ENCODE measurements at places on chromosomes 2 and 18. TPM values are rescaled to one million over a fixed set of nuclear protein-coding genes. Genes with fewer than 3 reads are reported as not detected.

DNA sequence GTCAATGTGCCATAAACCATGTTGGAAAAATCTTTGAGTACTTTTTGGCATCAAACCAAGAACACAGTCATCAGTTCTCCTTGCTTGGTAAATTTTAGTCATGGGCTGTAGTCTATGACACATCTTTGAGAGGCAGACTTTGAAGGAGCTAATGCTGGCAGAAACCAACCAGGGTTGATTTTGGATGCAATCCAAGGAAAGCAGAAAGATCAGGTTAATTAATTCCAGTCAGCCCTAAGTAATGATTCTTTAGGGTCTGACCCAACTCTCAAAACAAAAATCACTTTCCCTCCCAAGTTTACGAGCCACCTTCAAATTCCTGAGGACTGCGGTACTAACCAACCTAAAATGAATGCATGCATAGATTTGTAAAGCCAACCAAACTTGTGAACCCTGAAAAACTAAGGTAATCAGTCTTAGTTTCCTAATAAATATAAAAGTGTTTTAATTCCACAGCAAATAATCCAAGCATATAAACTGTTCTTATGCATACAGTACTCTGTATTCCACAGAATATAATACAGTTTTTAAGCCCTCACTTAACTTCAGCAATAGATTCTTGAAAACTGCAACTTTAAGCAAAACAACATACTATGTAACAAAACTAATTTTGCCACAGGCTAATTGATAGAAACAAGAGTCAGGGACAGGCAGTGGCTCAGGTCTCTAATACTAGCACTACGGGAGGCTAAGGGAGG is 22.0 kb downstream of the AP1S3 start:
- DNase-seq, result no peak

DNA sequence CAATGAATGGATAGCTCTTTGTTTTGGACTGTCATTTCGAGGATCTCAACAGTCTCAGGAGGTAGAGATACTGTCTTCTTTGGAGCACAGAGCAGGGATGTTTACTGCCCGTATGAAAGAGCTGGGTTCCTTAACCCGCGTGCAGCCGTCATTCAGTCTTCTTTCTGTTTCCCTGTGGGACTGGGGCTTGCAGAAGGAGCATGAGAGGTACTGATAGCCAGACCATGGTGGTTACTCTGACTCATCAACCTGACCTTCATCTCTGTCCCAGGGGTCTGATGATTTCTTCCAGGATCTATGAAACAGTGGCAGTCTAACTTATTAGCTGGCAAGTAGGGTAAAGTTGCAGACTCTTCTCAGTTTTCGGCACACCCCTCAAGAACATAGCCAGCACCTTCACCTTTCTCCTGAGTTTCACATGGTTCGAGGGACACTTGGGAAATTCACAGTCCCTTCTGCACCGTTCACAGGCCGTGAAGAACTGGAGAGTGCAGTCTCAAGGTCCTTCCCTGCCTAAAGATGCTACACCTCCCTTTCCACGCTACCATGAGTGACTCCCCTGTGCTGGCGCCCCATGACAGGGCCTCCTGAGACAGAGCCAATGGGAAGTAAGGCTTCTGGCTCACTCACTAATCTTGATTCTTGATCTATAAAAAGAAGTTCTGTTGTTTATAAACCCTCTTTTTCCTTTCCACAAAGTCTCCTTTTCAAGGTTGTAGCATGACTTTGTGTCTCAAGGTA is 226.2 kb downstream of the MC4R start:
- DNase-seq, result no peak

PKP4 gene
- total RNA-seq, result 38.1 TPM

CYP1B1 gene
- total RNA-seq, result 8.7 TPM

SCG2 gene
- total RNA-seq, result 0.97 TPM

GRCh38 chr18:3262234-3263131 is 550 bp downstream of the MYL12B start:
- no peak for DNase-seq

DNA sequence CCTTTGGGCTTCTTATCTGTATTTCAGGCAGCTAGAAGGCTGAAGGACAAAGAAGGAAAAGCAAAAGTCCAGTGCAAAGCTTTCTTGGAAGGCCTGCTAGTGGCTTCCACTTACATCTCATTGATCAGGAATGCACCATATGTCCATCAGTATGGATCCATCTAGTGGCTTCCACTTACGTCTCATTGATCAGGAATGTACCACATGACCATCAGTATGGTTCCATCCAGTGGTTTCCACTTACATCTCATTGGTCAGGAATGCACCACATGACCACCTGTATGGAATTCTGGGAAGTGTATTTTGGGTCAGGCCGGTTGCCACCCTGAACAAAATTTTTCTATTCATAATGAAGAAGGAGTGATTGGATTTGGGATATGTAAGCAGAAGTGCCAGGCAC is 70.6 kb downstream of the LYPD6 start:
- DNase-seq, result no peak

GRCh38 chr2:30108192-30108591 is 38.6 kb upstream of the YPEL5 start:
- no peak for DNase-seq

- no peak for DNase-seq
Observed at GRCh38 chr2:163773276-163773675, 37.5 kb upstream of the FIGN start.

ATL2 gene
- 96.3 TPM for total RNA-seq

CIDEA gene
- not detected for total RNA-seq

GRCh38 chr18:24026457-24026856 is 11.9 kb downstream of the TTC39C start:
- no peak for DNase-seq

DNA sequence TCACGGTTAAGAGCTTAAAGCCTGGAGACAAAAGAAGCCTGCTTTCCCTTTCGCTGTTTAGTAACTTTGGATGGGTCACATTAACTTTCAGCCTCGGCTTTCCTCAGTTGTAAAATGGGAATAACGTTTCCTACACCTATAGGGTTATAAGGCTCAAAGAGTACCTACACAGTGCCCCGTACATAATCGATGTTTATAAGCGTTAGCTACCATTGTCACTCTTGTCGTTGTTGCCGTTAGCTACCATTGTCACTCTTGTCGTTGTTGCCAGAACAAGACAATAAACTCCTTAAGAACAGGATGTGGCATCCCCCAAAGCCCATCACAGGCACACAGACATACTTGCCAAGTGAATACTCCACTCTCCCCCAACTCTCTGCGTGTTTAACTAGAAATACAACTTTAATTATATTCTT is 901 bp upstream of the MFSD6 start:
- no peak for DNase-seq

DNA sequence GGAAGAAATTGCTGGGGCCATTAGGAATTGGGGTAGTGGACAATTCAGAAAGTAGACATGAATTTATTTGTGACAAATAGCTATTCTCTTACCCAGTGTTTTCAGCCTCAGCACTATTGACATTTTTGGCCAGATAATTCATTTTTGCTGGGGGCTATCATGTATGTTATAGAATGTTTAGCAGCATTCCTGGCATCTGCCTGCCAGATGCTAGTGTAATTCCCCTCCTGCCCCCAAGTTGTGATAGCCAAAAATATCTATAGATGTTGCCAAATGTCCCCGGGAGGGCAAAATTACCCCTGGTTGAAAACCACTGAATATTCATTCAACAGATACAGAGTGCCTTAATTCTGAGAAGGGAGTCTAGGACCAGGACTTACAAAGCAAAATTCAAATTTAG is 183.6 kb downstream of the BABAM2 start:
- DNase-seq, result no peak

RAB6C gene
- 0.20 TPM for total RNA-seq

MSTN gene
- 0.25 TPM for total RNA-seq

- no peak for DNase-seq
Observed at GRCh38 chr2:225019105-225019504, 23.2 kb downstream of the DOCK10 start.

GRCh38 chr2:9179572-9180201 is 26.9 kb upstream of the ASAP2 start:
- peak; percentile 23 for DNase-seq

- no peak for DNase-seq
Observed at GRCh38 chr2:128249555-128249954, 69.1 kb downstream of the HS6ST1 start.

DNA sequence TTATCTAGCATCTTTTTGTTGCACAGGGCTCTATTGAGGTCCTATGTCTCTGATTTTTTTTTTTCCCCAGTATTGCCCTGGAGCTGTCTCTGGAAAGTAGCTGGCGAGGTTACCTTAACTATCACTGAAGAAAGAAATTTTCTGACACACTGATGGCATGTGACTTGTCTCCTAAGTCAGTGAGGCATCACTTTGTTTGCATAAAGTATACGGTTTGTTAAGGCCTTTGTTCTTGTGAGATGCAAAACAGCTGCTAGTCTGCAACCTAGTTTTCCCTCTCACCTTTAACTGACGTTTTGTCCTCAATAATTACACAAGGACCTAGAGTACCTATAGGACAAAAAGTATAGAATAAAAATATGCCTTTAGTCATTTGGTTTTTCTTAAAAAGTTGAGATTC is 41.8 kb downstream of the UBXN4 start:
- DNase-seq, result no peak

DNA sequence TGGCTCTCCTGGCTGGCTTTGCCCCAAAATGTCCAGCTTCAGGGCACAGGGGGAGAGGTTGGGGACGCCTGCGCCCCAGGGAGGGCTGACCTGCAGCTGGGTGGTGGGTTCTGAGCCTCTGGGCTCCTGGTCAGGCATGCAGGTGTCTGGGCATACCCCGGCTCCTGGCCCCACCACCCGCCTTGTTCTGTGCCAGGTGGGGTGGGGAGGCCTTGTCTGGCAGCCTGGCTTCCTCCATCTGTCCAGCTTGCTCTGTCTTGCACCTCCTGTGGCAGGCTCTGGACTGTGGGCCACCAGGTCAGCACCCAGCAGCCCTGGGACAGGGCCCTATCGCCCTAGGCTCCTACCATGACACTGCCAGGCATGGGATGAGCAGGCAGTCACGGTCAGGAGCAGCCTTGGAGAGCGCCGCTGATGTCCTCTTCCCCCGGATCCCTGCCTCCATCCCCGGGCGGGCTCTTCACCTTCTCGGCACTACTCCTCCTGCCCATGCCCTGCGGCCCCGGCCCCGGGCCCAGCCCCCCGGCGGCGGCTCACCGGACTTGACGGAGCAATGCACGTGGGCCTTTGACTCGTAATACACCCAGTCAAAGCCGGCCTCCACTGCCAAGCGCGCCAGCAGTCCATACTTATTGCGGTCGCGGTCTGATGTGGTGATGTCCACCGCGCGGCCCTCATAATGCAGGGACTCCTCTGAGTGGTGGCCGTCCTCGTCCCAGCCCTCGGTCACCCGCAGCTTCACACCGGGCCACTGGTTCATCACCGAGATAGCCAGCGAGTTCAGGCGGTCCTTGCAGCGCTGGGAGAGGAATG is 3.6 kb downstream of the IHH start:
- no peak for DNase-seq

GRCh38 chr2:46297546-46298271 is 502 bp downstream of the EPAS1 start:
- DNase-seq, result peak; percentile 74

ERLEC1 gene
- 109 TPM for total RNA-seq

- no peak for DNase-seq
Observed at GRCh38 chr2:106158131-106158530, 36.0 kb downstream of the UXS1 start.

GKN2 gene
- total RNA-seq, result not detected

UCN gene
- total RNA-seq, result 5.6 TPM

TEX44 gene
- not detected for total RNA-seq

DNA sequence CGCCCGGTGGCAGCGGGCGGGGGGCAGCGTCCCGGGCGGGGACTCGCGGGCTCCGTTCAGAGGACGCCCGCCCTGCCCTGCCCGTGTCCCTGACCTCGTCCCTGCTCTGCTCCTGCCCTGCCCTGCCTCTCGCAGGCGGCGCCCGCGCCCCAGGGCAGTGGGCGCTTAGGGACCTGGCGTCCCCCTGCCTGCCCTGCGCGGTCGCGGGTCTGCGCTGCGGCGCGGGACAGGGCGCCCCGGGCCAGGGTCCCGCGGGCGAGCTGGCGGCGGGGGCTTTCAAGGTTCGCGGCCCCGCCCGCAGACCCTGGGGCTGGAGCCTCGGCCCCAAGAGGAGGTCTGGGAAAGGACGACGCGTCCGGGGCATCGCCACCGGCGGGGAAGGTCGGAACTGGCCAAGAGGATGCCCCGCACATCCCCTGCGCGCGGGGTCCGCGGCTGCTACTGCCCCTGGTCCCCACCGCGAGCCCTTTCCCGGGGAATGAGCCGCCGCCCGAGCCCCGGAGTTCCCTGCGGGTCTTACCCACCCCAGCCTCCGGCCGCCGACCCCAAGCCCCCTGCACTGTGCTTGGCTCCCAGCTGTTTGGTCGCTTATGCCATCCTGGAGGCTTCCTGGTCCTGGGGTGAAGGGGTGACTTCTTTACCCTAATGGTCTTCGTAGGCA is 679 bp downstream of the RNF144A start:
- DNase-seq, result peak; percentile 45

GRCh38 chr2:8477552-8478470 is 204.0 kb upstream of the ID2 start:
- DNase-seq, result peak; percentile 9

ACVR1 gene
- 27.4 TPM for total RNA-seq

DNA sequence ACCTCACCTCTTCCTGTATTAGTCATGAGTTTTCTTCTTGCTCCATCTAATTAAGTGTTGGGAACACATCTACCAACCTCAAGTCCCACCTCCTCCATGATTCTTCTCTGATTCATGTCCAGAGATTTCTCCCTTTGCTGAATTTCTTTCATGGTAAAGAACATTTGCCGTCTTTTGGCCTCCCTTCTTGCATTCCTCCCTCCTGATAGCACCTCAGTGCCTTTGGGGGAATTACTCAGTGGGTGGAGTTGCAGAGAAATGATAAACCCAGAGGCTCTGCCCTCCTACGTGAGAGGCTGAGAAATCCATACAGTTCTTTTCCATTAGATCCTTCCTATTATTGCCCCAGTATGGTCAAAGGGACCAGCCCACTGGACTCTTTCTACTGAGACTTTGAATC is 651.9 kb downstream of the SLC4A3 start:
- no peak for DNase-seq

MLPH gene
- total RNA-seq, result 18.5 TPM

NEB gene
- 0.48 TPM for total RNA-seq

- no peak for DNase-seq
Observed at GRCh38 chr18:42891705-42892104, 223.8 kb downstream of the RIT2 start.

DNA sequence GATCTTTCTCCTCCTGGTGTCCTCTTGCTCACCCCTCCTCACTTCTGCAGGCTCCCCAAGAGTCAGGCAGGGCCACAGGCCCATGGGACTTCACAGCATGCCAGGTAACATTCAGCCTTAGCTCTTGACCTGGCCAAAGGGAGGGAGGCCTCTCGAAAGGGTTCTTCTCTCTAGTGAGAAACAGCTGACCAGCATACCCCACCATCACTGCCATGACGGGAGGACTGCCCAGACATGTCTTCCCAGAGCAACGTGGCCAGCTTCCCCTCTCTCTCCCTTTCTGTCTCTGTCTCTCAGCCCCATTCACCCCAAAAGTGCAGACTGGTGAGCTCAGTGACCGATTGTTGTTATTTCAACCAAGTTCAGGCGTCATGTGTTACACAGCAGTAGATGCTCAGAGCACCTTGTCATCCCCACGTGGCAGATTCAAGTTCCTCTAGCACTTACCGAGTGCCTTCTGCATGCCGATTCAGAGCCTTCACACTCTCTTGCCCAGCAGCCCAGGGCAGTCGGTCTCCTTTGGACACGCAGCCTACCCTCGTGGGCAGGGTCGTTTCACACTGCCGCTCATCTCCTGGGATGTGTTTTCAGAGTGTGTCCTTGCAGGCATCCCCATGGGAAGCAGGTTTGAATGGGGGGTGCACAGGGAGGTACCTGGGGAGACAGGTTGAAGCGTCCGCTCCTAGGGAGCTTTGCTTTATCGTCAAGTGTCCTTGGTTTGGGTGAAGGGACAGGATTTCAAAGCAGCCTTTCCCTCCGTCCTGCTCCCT is 259.9 kb downstream of the NDUFA10 start:
- DNase-seq, result peak; percentile 12

All from ovary (tissue), 10 donors.